ENCODE measurements at places on chromosomes 6 and 20. TPM values are rescaled to one million over a fixed set of nuclear protein-coding genes. Genes with fewer than 3 reads are reported as not detected.

The CLVS2 gene
- 0.32 TPM for polyA plus RNA-seq

The MTG2 gene
- polyA plus RNA-seq = 22.7 TPM

The KCNK16 gene
- polyA plus RNA-seq = not detected

GRCh38 chr20:10490706-10491105, 55.6 kb downstream of the SLX4IP start:
- DNase-seq = no peak

GRCh38 chr6:164291224-164291623, 876.7 kb downstream of the QKI start:
- no peak for DNase-seq

DNA sequence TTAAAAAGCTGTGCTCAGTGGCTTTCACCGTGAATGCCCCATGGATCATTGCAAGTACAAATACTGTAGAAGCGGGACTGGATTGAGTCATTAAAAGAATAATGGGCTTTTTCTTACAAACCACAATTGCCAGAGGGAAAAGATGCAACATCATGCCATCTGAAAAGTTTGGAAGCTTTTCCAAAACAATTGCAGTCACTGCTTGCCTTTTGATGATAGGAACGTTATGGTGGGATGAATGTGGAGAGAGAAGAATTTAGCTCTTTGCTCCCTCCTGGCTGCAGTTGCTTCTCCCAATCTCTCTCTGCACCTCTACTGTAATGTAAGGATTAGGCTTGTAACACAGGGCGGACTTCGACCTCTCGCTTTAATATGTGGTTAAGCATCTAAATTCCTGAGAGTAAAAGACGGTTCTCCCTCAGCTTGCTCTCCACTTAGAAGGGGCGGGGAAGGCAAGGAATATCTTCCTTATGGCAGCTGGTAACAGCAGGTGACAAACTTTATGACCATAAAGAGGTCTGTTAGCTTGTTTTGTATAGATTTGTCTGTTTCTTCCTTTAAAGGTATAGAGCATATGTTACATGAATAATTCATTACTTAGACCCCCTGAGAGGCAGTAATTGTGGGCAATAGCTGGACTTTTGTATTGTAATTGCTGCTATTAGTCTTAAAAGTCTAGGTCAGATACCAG, 376.1 kb downstream of the UTRN start:
- no peak for DNase-seq

GRCh38 chr20:56247954-56248782, at the start of gene MC3R:
Gene MC3R, plus strand, starts transcription at chr20:56248732. Its CDS starts 112 bp downstream, at chr20:56248844.
- DNase-seq = peak; percentile 25

DNA sequence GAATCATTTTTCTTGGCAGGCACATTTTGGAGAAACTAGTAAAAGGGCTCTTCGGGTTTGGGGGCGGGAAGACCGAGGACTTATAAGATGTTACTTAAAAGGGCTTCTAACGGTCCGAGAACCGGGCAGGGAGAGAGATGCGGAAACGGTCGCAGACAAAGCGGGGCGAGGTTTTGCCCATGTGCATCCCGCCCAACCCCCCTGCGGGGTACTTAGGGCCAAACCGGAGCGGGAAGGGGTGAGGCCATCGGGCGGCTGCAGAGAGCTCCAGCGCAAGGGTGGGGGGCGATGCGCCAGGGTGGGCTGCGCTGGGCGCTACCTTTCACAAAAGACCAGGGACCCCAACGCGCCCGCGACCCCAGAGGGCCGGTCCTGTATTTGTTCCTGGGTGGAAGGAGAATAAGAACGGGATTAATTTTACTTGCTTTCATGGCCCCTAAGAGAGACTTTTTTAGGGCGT, 616 bp downstream of the TUBB start:
- peak; percentile 61 for DNase-seq

DNA sequence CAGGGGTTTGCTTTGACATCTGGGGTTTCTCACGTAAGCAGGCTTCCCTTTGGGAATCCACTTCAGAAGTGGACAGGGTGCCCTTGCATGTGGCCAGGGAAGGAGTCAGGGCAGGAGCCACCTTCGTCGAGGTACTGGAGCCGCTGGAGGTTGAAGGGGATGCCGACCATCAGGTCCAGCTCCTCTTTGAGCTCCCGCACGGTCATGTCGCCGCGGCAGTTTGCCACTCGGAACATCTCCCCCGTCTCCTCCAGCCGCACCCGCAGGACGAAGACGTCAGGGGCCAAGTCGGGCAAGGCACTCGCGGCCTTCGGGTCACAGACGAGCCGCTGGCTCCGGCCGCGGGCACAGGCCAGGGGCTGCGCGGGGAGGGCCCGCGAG, 360 bp downstream of the ANKRD60 start:
- DNase-seq = no peak

GRCh38 chr6:46549155-46549554, 57.9 kb upstream of the RCAN2 start:
- DNase-seq = no peak

GRCh38 chr20:19335916-19336315, 123.5 kb downstream of the SLC24A3 start:
- no peak for DNase-seq

GRCh38 chr20:39524371-39524911, 562.3 kb downstream of the DHX35 start:
- DNase-seq = peak; percentile 34
